DMS 273 treated with DMSO at 0.1 percent for 48 hours (cell line): ENCODE measurements at places on chromosomes 5 and 9.

- no peak for DNase-seq
Measured at GRCh38 chr9:123312306-123312877, 43.6 kb upstream of the CRB2 start.

DNA sequence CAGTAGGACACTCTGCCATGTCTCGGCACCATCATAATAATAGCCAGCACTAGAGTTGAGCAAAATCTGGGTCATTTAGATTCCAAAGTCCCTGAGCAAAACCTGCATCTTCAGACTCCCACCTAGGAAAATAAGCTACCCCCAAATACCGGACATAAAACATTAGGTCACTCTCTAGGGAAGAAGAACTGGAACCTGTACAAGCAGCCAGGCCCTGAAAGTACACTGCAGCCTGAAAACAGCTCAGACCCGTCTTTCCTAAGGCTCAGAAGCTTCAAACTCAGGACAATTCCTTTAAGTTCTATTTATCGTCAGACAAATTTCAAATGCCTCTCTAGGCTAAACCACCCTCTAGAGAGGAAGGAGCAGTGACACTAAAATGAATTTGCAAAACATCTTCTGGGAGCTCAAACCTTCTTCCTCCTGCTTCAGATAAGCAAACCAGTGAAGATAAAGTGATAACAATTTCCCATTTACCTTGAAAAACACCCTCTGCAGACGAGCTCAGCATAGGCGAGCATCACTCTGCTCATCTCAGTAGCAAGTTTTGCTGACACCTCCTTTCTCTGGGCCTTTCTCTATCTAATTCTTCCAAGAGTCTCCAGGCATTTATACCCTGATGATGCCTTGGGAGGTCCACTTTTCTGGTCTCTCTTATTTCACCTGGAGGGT lies 34.0 kb downstream of the ADAM19 start:
- DNase-seq, result no peak

DNA sequence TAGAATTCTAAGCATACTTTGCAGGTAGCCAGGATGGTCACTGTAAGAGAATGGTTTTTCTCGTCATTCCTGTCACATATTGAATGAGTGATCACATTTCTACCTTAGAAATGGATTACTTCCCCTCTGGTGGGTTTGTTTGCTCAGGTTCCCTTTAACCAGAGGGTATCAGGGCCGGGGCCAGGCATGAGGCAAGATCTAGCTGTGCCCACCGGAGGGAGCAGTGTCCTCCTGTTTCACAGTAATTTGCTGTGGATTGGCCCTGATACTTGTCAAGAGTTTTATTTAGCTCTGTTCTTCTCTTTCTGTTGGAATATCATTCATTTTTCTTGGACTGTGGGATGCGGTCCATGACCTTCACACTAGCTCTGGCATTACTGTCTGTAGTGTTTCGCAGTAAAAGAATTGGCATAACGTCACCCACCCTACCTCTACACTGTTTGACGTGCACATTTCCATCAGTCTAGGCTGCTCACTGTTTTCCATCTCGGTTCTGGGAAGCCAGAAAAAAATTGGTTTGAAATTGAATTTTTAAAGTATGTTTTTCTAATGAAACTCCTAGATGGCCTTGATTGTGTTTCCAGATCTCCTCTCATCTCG lies 42.4 kb upstream of the ZBED3 start:
- DNase-seq, result peak; percentile 6

- DNase-seq, result no peak
Measured at GRCh38 chr5:101278011-101278687, 375.1 kb upstream of the ST8SIA4 start.

DNA sequence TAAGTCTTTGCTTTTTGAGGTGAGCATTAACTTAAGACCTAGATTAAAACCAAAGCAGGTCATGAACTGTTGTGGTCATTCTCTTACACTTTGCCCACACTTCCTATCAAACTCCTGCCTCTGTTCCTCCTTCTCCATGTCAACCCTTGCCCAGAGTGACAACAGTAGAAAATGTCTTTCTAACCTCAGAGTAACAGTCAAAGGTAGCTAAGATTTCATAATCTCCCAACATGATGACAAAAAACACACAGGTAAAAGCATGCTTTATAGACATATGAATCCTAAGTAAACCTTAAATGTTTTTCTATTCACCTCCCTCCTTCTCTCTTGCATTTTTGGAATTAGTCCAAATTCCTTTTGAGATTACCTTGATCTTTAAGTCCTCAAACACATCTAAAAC lies 422.3 kb downstream of the SPATA31D1 start:
- DNase-seq, result no peak

DNA sequence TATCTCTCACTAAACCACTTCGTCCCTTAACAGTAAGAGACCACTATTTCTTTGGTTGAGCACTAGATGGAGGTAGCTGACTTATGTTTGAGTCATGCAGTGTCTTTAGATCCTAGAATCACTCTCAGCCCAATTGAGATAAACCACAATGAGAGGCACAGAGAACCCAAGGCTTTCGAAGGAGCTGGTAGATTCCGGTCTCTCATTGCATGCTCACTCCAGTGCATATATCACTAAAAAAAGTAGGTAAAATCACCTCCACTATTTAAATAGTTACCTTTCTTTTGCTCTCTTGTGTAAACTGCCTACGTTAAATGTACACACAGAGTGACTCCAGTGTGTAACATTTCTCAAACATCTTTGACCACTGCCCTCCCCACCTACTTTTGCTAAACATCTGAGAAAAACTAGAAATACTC lies 27.6 kb downstream of the ACTL7A start:
- no peak for DNase-seq

GRCh38 chr5:76402886-76403765 lies at the start of gene IQGAP2:
Gene IQGAP2, plus strand, starts transcription at chr5:76403285. Its CDS starts 261 bp downstream, at chr5:76403546.
- peak; percentile 41 for DNase-seq
